ENCODE measurements at places on chromosomes 2 and 18. TPM values are rescaled to one million over a fixed set of nuclear protein-coding genes. Genes with fewer than 3 reads are reported as not detected.

DNA sequence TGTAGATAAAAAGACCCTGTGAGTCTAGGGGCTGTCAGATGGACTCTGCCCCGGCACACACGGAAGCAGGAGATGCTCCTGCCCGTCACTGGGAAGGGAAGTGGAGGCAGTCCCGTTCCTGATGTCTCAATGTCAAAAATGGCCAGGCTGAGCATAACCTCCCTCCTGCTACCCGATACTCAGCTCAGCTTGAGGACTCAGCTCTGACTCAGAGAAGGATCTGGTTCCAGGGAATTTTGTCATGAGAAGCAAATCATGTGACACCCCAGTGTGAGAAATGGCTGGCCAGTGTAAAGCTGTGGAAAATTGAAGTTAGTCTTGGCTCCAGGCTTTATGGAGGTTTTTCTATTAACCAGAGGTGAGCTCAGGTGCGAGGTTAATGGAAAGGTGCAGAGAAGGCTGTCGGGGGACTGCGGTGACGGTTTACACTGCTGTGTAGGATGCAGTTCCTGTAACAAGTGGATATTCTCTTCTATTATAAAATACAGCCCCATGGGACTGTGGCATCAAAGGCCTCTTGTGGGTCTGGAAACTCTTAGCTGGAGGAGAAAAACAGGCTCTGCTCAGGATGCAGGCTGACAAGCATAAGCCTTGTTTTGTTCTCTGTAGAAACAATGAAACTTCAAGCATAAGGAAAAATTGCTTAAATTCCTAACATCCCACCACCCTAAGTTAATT lies 24.7 kb upstream of the AGAP1 start:
- H3K4me3 ChIP-seq = no peak overlapping the region
- peaks cover 3% of the 10 kb centered on the region for H3K4me1 ChIP-seq
- H3K27me3 ChIP-seq = no peaks in the 10 kb centered on the region
- DNase-seq = peak; percentile 27
- no peaks in the 10 kb centered on the region for H3K36me3 ChIP-seq
- no peak overlapping the region for H3K27ac ChIP-seq

GRCh38 chr2:241898463-241899270 lies 29.1 kb downstream of the RTP5 start:
- peaks cover 21% of the 10 kb centered on the region for H3K27me3 ChIP-seq
- no peak for DNase-seq
- no peaks in the 10 kb centered on the region for H3K36me3 ChIP-seq
- peaks cover 16% of the 10 kb centered on the region for H3K4me1 ChIP-seq
- no peak overlapping the region for H3K4me3 ChIP-seq
- no peak overlapping the region for H3K27ac ChIP-seq

The INHBB gene
- total RNA-seq = not detected

DNA sequence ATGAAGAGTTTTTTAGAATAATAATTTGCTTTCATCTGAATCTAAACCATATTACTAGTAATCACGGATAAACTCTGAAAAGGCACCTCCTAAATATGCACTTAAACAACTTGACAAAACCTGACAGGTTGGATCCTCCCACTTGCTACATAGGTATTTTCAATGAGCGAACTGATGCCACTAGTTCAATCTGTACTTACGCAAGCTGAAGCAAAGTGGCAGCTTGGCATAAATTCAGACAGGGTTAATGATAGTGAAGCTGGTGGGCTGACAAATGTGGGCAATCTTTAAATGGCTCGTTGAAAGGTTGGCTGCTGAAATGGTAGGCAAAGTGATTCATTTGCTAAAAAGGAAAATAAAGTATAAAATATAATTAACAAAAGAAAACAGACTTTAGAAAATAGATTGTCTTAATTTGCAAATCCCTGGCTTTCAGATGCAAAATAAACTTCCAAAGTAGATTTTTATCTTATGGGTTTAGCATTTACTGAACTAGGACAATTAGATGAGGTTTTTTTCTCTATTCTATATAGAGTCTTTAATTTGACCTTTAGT lies 1713.5 kb upstream of the SLC39A10 start:
- H3K36me3 ChIP-seq = no peaks in the 10 kb centered on the region
- DNase-seq = no peak
- no peak overlapping the region for H3K4me3 ChIP-seq
- no peaks in the 10 kb centered on the region for H3K27me3 ChIP-seq
- H3K4me1 ChIP-seq = no peaks in the 10 kb centered on the region
- H3K27ac ChIP-seq = no peak overlapping the region

Data from neural progenitor cell (in vitro differentiated cells).